ENCODE measurements at places on chromosomes 16 and 17.
A peak's percentile ranks its signal among the peaks of the same experiment; 100 is the strongest.

GRCh38 chr16:3965306-3965705 lies 84.8 kb upstream of the CREBBP start:
- DNase-seq = no peak

DNA sequence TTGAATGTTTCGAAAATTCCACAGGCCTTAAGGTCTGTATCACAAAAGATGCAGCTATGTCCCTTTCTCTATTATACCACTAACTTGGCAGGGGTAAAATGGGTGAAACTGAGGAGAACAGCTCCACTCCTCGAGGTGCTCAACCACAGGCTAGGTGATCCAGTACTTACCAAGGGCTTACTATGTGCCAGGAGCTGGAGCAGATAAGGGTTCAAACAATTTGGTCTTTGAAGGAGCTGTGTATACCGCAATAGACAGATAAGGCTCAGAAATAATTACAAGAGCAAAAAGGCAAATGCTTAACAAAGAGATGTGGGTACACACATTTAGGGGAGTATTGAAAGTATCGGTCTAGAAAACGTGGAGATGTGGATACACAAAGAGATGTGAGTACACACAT lies 1.5 kb downstream of the XPO6 start:
- DNase-seq = no peak

DNA sequence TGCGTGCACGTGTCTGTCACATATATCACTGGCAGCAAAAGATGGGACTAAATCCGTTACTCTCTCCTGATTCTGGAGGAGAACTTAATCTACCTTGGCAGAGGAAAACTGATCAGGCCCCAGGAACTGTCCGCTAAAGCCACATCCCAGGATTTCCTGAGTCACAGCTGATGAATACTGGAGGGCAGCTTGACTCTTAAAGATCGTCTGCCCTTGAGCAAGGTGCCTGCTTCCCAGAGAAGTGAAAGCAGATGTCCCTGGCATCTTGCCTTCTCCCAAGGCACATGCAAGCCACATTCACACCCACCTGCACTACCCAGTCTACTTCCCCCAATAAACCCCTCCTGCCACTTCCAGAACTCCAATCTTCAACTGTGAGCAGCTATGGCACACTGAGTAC lies 99.8 kb downstream of the CPPED1 start:
- no peak for DNase-seq

GRCh38 chr16:82660966-82661365 lies 34.2 kb downstream of the CDH13 start:
- DNase-seq = no peak

- no peak for DNase-seq
Measured at GRCh38 chr17:9022573-9023391, 1.5 kb downstream of the NTN1 start.

DNA sequence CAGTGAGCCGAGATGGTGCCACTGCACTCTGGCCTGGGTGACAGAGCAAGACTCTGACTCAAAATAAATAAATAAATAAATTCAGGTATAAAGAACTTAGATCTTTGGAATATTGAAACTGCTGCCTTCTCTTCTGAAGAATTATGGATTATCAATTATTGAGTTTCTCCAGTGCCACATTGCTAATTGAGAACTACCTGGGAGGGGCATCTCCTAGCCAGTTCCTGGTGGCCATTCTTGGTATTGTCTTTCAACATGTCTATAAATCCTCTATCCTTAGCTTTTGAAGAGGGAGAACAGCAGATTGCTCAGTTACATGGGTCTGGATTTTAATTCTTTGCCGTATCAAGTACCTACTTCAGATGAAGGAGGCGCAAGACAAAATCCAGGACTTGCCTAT lies 29.2 kb downstream of the CALCOCO2 start:
- no peak for DNase-seq

DNA sequence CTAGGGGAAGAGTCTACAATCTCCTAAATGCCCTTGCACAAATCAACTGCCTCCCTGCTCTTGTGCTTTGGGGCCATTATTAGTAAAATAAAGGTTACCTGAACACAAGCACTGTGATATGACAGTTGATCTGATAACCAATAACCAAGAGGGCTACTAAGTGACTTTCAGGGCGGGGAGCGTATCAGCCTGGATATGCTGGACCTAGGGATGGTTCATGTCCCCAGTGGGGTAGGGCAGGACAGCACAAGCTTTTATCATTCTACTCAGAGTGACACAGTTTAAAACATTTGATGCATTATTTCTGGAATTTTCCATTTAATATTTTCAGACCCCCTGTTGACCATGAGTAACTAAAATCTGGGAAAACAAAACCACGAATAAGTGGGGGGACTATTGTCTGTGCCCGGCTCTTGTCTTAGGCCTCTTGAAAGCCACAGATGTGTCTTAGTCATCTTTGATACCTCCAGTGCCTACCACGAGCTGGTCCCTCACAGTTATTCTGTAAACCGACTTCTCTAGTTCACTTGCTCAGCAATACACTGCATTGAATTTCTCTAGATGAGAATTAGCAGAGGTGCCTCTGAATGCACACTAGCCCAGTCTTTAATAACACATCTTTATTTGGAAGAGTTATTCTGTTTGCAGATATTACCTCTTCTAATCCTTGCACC lies 94.6 kb upstream of the DHX40 start:
- DNase-seq = no peak

- DNase-seq = no peak
Measured at GRCh38 chr17:44633998-44634397, 22.3 kb upstream of the MEIOC start.

- no peak for DNase-seq
Measured at GRCh38 chr17:79041723-79042420, 17.9 kb downstream of the C1QTNF1 start.

GRCh38 chr17:7004398-7005253 lies 7.8 kb upstream of the RNASEK start:
- DNase-seq = peak; percentile 64

DNA sequence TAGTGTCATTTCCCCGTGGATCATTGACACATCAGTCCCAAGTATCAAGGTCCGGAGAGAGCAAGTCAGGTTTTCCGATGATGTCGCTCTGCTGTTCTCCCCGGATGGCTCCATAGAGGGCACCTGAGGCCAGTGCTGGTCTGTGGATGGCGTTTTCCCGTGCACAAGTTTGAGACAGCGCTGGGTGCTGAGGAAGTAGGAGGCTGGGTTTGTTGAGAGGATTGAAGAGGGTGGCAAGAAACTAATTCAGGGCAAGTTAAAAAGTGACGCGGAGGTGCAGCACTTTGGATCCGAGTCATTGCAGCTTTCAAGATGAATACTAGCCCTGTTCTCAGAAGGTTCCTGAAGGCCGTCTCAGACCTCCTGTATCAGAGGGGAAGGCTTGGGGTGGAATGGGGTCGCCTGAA lies 7.7 kb downstream of the NUBP1 start:
- DNase-seq = no peak

GRCh38 chr17:66939461-66940114 lies 24.9 kb upstream of the CACNG4 start:
- no peak for DNase-seq

- DNase-seq = peak; percentile 39
Measured at GRCh38 chr16:49876716-49877129, 20.8 kb upstream of the ZNF423 start.

- DNase-seq = no peak
Measured at GRCh38 chr17:3025421-3026124, 37.8 kb downstream of the OR1D5 start.

DNA sequence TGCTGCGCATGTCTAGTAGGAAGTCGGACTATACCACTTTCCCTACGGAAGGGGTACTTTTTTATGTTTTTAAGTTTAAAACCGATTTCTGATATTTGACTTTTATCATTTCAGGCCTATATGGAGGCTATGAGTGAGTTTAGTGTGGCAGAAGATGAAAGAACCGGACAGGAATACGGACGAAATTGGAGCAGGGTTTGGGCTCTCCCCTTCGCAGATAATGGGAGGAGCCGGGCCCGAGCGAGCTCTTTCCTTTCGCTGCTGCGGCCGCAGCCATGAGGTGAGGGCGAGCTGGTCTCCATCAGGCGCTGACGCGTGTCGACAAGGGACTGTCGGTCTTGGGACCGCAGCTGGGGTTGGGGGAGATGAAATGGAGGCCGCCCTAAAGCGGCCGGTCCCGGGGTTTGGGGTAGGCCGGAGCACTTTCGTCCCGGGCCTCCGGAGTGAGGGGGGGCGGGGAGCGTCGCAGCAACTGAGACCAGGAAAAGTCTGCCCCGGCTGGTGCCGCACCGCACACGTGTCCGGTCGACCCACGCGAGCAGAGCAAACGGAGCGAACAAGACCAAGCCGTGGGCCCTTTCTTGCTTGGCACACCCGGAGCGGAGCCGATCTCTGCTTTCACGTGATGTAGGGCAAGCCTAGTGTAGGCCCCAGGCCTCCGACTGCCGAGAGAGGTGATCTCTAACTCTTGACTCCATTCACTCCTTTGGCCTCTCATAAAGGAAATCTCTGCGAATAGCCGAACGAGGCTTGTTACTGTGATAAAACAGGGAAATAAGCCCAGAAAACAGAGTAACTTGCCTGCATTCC lies at the start of gene RPL19:
Gene RPL19 (plus strand): TSS at position 214 of the 810 bp plus-strand sequence. CDS start 62 bp downstream, at position 276.
- DNase-seq = peak; percentile 28

GRCh38 chr17:57723427-57724025 lies 21.6 kb downstream of the CCDC182 start:
- DNase-seq = no peak

- no peak for DNase-seq
Measured at GRCh38 chr16:72848759-72849664, 198.9 kb downstream of the ZFHX3 start.

DNA sequence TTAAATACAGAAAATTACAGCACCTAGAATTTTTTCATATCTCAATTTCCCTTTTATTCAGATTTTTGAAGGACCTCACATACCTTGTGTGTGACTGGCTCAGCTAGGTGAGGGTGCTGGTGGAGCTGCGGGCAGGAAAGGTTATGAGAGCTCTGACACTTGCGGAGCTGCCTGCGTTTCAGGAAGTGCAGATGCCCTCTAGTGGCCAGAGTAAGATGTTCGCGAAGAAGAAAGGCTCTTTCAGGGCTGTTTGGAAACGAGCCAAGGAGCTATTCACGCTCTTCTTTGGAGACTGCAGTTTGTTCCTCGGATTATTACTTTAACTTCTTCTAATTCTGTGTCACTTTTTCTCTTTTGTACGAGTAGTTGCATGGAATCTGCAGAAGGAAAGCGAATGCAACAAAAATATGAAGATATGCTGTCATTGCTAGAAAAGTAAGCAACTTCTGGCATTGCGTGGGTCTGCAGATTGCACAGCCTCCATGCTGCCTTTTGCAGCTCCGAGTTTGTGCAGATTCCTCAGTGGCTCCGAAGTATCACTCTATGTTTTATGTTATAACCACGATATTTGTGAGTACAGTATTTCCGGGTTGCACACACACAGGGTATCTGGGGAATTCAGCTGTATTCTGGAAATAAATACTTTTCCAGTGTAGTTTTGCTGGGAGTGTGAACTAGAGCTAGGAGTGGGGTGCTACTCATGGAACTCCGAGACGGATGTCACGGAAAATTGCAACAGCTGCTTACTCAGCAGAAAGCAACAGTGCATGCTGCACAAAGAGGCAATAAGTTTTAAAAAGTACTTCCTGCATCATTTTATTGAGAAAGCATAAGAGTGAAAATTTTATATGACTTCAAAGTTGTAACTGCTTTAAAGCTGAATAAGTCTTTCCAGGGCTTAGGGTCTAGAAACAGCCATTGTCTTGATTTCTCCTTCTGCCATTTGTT lies 46.3 kb downstream of the DNAH9 start:
- DNase-seq = peak; percentile 45

DNA sequence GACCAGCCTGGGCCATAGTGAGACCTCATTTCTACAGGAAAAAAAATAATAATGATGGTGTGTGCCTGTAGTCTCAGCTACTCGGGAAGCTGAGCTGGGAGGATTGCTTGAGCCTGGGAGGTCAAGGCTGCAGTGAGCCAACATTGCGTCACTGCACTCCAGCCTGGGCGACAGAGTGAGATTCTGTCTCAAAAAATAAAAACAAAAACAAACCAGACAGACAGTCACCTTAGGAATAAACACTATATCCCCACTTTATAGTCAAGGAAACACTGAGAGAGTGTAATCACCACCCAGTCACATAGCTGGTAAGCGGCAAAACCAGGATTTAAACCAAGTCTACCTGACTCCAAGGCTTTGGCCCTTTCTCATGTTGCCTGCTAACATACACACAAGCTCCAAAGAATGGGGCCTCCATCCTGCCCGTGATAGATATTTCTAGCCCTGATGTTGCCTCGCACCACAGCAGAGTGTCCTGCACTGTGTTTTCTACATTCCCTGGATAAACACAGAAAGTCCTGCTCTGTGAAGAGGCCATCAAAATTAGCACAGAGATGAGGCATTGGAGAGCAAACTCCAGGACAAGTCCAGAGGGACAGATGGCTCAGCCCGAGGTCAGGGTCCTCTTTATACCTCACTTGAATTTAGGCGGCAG lies 66.1 kb upstream of the SMURF2 start:
- no peak for DNase-seq

DNA sequence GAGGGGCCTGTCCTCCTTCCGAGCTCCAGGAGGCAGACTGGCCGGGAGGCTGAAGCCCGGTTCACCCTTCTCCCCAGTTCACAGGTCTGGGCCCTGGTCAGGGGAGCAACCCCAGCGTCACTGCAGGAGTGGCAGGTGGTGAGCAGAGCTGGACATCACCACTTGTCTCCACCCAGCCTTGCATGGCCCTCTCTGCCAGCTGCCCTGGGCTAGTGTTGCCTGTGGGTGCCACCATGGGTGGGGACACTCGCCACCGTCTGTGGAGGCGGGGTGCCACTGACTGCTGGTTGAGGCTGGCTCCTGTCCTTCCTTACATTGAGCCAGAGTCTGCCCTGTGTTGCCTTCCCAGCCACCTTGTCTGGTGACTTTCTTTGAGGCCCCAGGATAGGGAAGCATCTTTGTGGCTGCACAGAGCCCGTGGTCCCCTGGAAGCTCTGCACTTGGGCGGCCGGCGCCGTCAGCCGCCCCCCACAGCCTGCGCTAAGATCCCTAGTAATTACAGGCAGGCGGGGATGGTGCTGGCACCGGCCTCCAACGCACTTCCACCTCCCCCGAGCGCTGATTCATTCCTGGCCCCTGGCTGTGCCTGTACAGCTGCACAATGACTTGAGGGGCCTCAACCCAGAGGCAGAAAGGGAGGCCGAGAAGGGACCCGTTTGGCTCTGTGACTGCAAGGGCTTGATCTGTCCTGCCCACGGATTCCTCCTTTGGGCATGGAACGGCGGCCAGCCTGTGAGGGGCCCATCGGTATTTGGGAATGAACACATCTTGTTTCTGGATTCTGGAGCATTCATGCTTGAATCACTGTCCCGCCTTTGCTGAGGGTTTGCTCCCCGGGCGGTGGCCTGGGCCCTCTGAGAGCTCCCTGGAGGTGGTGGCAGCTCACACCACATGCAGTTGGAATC lies 5.2 kb downstream of the BAIAP2 start:
- peak; percentile 39 for DNase-seq

- no peak for DNase-seq
Measured at GRCh38 chr16:79411357-79411756, 189.2 kb downstream of the MAF start.

- DNase-seq = no peak
Measured at GRCh38 chr17:61475726-61476125, 23.5 kb downstream of the TBX4 start.

Measured in inflammatory macrophage (primary cell).